ENCODE measurements at places on chromosomes 13 and 19.

- DNase-seq = peak; percentile 43
Measured at GRCh38 chr19:16470541-16470910, 1.2 kb downstream of the EPS15L1 start.

DNA sequence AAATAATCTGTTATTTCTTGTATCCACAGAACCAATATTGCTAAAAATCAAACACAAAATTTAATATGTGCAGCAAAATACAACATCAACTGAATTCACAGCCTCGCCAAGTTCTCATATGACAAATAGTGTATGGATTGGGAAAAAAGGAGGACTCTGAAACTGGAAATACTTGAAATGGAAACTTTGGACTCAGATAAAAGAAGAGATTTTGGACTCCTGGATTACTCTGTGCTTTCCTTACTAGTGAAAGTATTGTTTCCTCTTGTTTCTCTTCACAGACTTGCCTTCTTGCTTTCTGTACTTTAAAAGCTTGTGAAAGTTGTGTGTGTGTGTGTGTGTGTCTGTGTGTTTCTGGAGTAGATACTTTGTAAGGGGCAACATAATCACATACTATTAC, 1596.3 kb downstream of the PCDH9 start:
- DNase-seq = no peak

- no peak for DNase-seq
Measured at GRCh38 chr13:76131551-76131950, 495.4 kb downstream of the LMO7 start.

- DNase-seq = no peak
Measured at GRCh38 chr13:90416938-90417337, 930.5 kb upstream of the MIR17HG start.

GRCh38 chr13:21568854-21569253, 35.1 kb downstream of the MICU2 start:
- no peak for DNase-seq

GRCh38 chr13:45231722-45232121, 30.9 kb upstream of the KCTD4 start:
- peak; percentile 64 for DNase-seq

DNA sequence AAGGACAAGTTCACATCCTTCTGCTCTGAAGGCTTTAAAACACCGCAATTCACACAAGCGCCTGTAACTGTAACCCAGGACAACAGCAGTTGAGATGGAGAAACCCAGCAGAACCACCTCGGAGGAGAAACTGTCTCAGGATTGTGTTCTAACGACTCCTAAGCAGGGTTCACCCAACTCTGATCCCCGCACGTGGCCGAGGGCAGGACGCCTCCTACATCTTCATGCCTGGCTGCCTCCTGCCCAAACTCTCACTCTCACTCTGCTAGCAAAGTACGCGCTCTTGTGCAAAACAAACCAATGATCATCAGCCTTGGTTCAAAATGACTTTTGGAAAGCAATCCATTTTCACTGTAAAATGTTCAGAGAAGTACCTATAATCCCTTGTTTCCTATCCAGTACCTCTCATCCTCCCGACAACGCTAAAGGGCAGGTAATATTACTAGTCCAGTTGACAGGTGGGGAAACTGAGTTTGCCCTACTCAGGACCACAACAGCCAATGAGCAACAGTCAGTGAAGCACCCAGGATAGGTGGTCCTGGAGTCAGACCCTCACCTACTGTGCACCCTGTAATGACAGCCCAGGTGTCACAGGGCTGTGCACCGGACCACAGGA, 25.6 kb downstream of the EPS15L1 start:
- no peak for DNase-seq

DNA sequence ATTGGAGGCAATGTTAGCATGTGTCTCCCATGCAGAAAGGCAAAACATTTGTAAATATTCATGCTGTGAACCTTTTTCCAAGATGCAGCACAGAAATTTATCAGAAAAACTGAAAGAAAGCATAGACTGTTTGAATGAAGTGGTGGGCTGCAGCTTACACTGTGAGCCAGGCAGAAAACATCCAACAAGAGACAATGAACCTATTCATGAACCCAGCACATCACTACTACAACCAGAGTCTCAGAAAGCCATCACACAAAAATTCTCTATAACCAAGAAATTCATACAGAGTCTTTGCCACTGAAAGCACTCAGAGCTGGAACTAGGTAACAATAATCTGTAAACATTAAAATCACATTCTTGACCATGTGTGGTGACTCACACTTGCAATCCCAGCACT, 448.9 kb downstream of the UQCRFS1 start:
- no peak for DNase-seq

DNA sequence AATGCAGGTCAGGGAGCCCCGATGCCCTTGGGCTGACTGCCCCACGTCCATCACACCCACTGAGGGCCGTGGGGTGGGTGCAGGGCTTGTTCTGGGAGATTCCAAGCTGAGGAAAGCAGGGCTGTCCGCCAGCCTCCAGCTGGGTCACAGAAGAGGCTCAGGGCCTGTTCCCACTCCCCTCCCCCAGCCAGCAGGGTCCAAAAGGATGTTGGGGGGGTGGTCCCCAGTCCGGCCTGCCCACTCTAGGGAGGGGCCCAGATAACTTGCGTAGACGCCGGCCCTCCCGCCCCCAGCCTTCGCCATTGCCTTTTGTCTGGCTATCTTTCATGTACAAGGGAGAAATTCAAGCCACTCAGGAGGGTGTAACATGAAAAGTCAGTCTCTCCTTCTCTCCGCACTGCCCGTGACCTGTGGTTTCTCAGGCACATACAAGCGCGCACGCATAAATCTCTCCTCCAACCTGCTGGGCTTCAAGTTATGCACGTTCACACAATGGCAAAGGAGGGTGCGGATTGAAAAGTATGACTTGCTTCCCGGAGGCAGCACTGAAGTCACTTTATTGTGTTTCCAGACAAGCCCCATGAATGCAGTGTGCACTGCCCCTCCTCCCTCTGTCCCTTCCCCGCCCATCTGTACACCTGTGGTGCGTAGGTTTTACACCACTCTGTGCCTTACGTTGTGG, 20.2 kb downstream of the CARM1 start:
- DNase-seq = no peak

GRCh38 chr13:105914291-105915036, 621.0 kb downstream of the EFNB2 start:
- DNase-seq = no peak

- no peak for DNase-seq
Measured at GRCh38 chr19:6890938-6891337, 3.6 kb downstream of the ADGRE1 start.

- DNase-seq = no peak
Measured at GRCh38 chr13:107852072-107852471, 363.3 kb downstream of the LIG4 start.

- peak; percentile 38 for DNase-seq
Measured at GRCh38 chr13:43058831-43059230, 35.4 kb downstream of the DNAJC15 start.

DNA sequence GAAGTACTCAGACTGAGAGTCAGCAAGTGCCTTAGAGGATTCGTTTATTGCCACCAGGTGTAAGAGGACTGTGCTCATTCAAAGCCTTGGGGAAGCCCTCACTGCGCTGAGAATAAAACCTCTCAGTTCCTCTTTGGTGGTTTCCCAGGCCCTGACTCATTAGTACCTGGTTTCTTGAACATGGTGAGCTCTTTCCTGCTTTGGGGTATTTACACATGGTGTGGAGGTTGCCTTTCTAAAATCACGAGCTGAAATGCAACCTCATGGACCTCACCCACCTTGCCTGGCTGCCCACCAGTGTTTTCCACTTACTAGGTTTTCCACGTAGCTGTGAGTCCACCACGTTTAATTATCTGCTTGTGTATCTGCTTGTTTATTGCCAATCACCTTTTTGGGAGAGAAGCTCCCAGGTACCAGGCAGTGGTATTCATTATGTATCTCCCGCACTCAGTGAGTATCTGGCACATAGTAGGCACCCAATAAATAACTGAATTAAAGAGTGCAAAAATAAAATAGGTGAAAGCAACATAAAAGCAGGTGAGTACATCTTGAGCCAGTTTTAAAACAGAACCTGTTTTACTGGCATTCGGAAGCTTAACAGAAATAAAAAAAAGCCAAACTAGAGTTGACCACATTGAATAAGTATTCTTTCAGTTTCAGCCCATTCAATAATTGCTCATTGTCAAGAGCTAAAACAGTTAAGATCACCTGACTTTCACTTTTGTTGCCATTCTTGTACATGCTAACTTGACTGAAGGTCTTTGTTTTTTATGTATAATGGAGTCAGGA, 533.0 kb downstream of the MYO16 start:
- DNase-seq = no peak

- DNase-seq = no peak
Measured at GRCh38 chr13:39602277-39602613, 748 bp downstream of the LHFPL6 start.

DNA sequence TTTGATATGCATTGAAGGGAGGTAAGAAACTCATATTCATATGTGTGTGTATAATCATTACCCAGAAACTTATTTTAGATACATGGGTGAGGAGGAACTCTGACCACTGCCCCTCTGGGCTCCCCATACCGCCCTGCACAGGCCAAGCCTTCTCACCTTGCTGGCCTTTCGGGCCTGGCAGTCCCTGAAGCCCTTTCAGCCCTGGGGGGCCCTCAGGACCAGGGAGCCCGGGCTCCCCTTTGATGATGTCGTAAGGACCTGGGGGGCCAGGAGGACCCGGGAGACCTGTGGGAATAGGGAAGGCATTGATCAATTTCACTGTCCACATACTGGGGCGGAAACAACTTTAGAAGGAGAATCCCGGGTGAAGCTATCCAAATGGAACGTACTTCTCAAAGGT, 142.3 kb downstream of the COL4A1 start:
- no peak for DNase-seq

DNA sequence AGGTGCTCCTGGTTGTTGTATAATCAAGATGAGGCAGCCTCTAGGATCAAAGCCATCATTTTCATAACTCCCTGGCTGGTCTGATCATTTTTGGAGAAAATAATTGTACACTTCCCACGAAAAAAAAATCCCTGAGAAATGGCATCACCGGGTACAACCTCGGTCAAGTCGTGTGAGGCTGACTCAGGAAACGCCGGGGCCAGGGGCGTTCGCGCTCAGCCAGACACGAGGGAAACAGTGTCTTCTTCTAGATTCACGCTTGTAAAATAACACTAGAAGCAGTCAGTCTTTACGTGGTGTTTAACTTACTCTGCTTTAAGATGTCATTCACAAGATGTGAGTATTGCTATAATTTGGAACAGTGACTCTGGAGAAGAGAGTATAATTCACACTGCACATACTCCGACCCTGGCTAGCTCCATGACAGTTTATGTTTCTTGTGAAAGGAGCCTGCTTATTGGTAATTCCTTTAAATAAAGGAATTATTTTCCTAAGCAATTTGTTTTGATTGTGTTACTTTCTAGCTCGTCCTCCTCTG, 109.0 kb upstream of the SOX1 start:
- DNase-seq = no peak

- no peak for DNase-seq
Measured at GRCh38 chr13:97555034-97555433, 121.1 kb downstream of the RAP2A start.

DNA sequence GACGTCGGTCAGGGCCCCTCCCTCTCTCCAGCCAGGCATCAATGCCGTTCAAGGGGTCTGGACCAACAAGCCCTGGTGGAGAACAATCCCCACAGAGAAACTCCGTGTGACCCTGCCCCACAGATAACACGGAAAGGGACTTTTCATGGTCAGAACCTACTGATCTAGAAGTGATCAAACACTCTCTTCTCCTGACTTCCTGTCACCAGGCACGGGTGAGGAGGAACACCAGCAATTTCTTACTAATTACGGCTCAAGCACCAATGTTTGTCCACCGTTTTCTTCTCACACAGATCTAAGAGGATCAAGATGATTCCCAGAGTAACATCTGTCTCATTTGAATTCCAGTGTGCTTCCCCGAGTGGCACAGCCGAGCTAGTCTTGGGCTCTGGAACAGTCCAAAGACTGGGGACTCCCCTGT, 11.8 kb downstream of the RASA3 start:
- no peak for DNase-seq

GRCh38 chr19:13060964-13061927, 41.4 kb downstream of the LYL1 start:
- peak; percentile 77 for DNase-seq

DNA sequence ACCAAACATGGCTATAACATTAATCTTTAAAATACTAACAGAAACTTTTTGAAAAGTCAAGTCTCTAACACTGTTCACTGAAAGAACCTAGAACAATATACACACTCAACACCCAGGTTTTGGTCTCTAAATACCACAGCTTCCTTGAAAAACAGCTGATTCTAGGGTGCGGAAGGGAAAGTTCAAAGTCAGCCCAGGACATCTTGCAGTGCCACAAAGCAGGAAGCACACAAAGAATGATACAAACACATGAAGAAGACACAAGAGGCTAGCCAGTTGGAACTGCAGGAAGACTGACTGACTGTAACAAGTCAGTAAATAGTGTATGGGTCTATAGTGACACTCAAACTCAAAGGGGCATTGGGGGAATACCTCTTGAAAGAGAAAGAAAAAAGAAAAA, 4.6 kb downstream of the DEDD2 start:
- no peak for DNase-seq

GRCh38 chr19:56348289-56348877, 33.7 kb upstream of the ZSCAN5A start:
- peak; percentile 50 for DNase-seq

DNA sequence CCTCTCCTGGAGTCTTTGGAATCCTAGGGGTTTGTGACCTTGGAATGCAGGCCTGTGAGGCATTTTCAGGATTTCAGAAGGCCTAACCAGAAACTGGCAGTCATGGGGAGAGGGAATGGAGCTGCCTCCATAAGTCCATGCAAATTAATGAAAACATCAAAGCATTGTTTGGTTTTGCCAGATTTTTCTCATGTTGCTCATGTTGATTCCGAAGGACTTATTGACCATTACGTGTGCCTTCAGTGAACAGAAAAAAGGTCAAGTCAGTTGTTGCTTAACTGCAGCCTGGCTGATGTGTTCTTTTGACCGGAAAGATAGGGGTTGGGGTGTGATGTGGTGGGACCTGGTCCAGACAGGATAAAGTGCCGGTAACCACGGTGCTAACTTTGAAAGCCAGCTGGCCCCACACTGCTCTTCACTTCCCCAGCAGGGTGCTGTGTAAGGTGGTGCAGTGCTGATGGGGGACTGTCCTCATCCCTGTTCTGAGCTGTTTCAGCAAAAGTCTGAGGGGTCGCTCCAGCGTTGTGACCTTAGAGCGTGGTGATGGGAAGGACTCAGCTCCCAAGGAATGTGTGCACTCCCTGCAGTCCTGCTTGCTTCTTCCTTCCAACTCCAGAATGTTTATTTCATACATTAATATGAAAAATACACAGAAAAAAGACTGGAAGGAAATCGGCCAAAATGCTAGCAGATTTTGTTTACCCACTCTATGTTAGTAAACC, 3.5 kb downstream of the RNF113B start:
- DNase-seq = peak; percentile 93

GRCh38 chr19:38335949-38336637, 463 bp downstream of the CATSPERG start:
- peak; percentile 97 for DNase-seq

DNA sequence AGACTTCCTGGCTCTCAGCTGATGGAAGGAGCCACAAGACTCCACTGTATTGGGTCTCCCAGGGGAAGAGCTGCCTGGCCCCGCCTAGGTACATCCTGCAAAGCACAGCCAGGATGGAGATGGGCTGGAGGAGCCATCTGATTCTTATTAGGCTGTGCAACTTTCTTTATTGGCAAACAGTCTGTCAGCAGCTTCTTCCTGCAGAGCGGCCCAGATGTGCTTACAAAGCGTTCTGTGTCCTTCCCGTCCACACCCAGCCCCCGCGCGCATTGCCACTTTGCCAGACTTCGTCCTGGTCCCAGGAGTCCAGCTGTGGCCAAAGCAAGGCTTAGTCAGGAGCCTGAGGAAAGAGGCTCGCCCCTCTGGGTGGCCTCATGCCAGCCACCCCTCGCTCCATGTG, 409.3 kb downstream of the ZNF536 start:
- DNase-seq = no peak

GRCh38 chr13:91312324-91312723, 35.2 kb upstream of the MIR17HG start:
- DNase-seq = no peak
